ENCODE measurements at places on chromosomes 7 and 10. TPM values are rescaled to one million over a fixed set of nuclear protein-coding genes. Genes with fewer than 3 reads are reported as not detected.

Gene SNCG
- 2.6 TPM for total RNA-seq

Gene OR9A2
- total RNA-seq = not detected

Gene NUDT13
- total RNA-seq = 1.8 TPM

Gene ITPRID1
- total RNA-seq = 0.91 TPM

Gene MALRD1
- total RNA-seq = 0.40 TPM

Gene LLCFC1
- total RNA-seq = not detected

Gene SPDYE16
- not detected for total RNA-seq

Gene PRR15
- 194 TPM for total RNA-seq

Gene SLC16A9
- 24.3 TPM for total RNA-seq

DNA sequence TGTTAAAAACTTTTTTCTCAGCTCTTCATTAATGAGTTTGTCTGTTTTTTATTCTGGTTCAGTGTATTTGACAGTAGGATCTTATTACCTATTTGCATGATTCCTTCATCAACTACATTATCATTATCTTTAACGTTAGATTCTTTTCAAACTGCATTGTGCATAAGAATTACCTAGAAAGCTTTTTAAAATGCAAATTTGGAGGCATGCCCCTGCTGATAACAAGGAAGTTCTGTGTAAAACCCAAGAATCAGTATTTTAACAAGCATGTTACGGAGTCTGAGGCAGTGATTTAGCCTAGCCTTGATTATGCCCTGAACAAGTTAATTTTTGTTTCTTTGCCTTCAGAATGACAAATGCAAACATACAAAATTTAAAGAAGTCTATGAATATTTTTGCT is 14.2 kb downstream of the AHR start:
- DNase-seq = no peak

GRCh38 chr7:115910541-115911164 is 119.9 kb downstream of the TFEC start:
- DNase-seq = no peak

DNA sequence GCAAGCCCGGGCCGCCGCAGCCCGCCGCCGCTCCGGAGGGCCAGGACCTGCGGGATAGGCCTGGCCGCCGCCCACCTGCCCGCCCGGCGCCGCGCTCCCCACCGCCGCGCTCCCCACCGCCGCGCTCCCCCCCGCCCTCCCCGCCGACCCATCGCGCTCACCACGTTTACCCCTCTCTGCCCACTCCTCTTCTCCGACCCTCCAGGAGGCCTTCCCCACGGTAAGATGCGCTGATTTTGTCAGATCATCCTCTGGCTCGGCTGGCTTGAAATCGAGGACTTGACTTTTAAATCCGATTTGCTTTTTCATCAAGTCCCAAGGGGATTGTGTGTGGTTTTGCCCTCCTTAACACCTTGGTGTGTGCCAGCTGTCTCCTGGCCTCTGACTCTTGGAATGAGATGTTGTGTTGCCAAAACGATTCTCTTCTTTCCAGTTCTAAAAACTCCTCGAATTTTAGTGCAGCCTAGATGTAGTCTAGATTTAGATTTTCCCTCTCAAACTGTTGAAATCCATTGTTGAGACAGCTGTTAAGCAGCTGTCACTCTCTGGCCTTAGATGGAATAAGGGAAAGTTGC is 738 bp downstream of the POM121 start:
- DNase-seq = no peak

All from colonic mucosa (tissue), 4 donors.